HT-29 (cell line): ENCODE measurements at places on chromosomes 12 and 14. TPM values are rescaled to one million over a fixed set of nuclear protein-coding genes. Genes with fewer than 3 reads are reported as not detected.

- peak; percentile 91 for DNase-seq
These were observed 6.8 kb upstream of the CHD4 start for GRCh38 chr12:6613776-6614512.

- peak; percentile 47 for DNase-seq
These were observed 19.5 kb downstream of the ANO6 start for GRCh38 chr12:45235087-45236025.

The CCNB1IP1 gene
- 34.0 and 40.2 TPM in 2 replicates for total RNA-seq

The APOF gene
- total RNA-seq = not detected in 2 replicates
